ENCODE measurements at places on chromosomes 2 and 18. TPM values are rescaled to one million over a fixed set of nuclear protein-coding genes. Genes with fewer than 3 reads are reported as not detected.

GRCh38 chr2:220320326-220320725 lies 692.9 kb downstream of the SLC4A3 start:
- no peak for DNase-seq

GRCh38 chr2:110130757-110131156 lies 15.1 kb upstream of the MALL start:
- DNase-seq = no peak

CXCR1 gene
- total RNA-seq = not detected

- no peak for DNase-seq
Observed at GRCh38 chr2:233021771-233022170, 8.7 kb upstream of the NGEF start.

Measured in pulmonary artery endothelial cell (primary cell).